Left renal cortex interstitium (tissue), 4 donors: ENCODE measurements at places on chromosomes 11 and 22. TPM values are rescaled to one million over a fixed set of nuclear protein-coding genes. Genes with fewer than 3 reads are reported as not detected.

GRCh38 chr11:13207665-13208594 lies 69.7 kb upstream of the BMAL1 start:
- no peak for DNase-seq

GRCh38 chr11:122920579-122920978 lies 38.0 kb downstream of the JHY start:
- no peak for DNase-seq

DNA sequence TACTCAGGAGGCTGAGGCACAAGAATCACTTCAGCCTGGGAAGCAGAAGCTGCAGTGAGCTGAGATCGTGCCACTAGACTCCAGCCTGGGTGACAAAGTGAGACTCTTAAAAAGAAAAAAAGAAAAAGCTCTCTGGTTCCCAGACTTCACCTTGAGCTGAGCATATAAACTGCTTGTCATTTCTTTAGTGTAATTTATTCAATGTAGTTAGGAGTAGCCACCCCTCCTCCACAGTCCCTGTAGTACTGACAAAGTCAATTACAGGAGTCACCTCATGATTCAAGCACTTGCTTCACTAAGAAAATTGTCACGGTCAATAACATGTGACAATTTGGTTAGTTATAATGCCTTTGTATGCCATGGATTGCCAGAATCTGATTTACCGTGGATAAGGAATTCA lies 7.2 kb downstream of the OR4D10 start:
- DNase-seq: no peak

DNA sequence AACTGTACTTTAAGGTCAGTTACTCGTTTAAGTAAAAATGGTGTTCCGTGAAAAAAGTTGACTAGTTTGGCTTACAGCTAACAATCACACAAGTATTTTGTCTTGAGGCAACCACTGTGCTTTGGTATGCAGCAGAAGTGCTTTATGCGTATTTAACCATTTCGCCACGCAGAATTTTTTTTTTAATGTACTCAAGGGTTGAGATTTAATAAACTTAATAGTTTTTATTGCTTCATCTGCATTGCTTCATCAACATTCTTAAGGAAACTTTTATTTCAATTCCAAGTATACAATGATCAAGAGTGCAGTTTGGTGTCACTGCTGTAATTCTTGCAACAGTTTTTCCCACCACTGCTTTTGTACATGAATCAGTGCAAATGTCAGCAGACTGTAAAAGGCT lies 66.4 kb downstream of the ZNRF3 start:
- DNase-seq: no peak

GRCh38 chr11:117072517-117073461 lies 25.4 kb downstream of the SIK3 start:
- DNase-seq: no peak

DNA sequence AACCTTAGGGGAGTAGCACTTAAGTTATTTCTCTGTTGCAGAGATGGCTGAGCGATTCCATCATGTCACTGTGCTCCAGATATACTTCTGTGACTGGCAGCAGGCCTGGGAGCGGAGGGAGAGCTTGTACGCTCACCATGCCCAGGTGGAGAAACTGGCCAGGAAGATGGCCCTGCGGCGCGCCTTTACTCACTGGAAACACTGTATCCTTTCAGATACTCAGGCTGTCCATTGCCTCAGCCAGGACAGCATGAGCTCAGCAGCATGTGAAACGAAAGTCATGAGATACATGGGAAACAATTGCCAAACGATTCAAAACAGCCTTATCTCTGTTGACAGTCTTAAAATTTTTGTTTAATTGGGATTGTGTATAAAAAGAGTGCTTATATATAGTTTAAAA lies 78.9 kb downstream of the SFI1 start:
- no peak for DNase-seq

DNA sequence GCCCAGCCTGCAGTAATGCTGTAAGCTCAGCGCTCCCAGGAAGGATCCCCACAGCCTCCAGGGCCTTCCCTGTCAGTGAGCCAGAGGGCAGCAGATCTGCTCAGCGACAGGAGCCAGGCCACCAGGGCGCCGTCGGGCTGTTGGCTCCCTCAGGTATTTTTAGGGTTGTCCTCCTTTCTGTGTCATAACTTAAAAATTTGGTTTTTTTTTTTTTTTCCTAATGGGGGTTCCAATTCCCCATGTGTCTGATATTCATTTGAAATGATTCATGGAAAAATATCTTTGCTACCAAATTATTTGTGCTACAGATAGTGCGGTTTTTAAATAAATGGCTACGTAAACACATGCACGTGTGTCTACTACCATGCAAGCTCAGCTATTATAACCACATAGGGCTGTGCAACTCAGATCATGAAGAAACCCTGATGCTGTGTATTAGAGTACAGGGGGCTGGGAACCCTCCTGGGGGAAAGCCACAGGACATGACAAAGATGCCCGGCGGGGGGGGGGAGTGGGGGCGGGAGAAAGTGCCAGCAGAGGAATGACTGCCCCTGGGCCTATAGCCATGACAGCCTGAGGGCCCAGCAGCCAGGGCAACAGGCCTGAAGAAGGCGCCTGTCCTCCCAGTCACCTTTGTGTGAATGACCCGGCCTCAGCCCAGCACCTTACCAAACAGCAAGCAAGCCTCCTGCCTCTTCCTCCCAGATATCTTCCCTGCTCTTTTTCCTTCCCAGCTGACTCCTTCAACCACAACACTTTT lies 89.3 kb downstream of the NAT10 start:
- DNase-seq: no peak

- no peak for DNase-seq
Observed at GRCh38 chr11:106491751-106492150, 414.3 kb downstream of the AASDHPPT start.

- DNase-seq: no peak
Observed at GRCh38 chr11:78476066-78476465, 58.4 kb upstream of the GAB2 start.

DNA sequence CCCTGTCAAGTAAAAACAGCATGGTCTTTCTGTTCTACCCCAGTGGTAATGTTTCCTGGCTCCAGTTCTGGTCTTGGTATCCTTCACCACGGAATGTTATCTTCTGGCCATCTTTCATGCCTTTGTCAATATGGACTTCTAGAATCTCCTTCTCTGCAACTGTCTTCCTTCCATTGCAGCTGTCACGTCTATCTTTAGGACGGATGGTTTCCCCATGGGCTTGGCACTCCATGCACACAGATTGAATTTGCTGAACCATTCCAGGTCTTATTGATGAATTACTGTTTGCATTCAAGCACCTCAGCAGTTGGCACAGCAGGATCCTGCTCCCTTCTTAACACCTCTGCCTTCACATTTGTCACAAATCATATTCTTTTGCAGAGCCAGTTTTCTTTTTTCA lies 44.9 kb upstream of the SLC25A18 start:
- no peak for DNase-seq

DNA sequence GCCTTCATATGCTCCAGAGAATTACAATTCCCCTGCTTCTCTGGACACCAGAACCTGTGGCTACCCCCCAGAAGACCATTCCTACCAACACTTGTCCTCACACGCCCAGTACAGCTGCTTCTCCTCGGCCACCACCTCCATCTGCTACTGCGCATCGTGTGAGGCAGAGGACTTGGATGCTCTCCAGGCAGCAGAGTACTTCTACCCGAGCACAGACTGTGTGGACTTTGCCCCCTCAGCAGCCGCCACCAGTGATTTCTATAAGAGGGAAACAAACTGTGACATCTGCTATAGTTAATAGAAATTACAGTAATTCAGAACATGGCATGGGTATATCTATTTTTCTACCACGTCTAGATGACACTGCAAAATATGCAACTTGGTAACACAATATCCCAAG lies 9.8 kb downstream of the POU2AF3 start:
- no peak for DNase-seq

DNA sequence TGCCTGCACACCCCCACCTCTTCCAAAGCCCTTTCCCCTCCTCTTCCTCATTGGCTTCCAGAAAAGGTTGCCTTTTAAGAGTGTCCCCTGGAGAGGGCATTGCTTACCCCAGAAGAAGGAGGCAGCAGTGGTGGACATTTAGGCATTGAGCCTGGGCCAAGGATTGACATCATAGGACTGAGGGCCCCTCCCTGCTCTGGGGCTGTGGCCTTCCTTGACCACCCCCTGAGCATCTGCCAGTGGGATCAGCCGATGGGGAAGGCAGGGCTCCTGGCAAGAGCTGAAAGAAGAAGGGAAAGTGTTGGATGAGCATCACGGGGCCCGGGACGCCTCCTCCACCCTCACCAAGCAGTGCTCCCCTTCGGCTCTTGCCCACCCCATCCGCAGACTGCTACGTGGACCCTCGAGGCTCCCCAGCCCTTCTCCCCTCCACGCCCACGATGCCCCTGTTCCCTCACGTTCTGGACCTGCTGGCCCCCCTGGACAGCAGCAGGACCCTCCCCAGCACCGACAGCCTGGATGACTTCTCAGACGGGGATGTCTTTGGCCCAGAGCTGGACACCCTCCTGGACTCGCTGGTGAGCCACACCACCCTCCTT lies 37.4 kb downstream of the ZC3H7B start:
- DNase-seq: no peak

The PANX3 gene
- not detected for polyA plus RNA-seq

The BUD13 gene
- polyA plus RNA-seq: 33.7 TPM

The ANGPTL5 gene
- not detected for polyA plus RNA-seq

The TNNI2 gene
- polyA plus RNA-seq: 1.3 TPM
